Activated CD4-positive, alpha-beta T cell treated with anti-CD3 and anti-CD28 coated beads, Interleukin-2, amount 10 ng/mL, durations not matched to agents 7 days and 5 days (primary cell): ENCODE measurements at places on chromosomes 6 and 20. TPM values are rescaled to one million over a fixed set of nuclear protein-coding genes. Genes with fewer than 3 reads are reported as not detected.

Gene CDH26
- 0.40 TPM for total RNA-seq

Gene PLEKHG1
- 3.6 TPM for total RNA-seq

Gene SEL1L2
- total RNA-seq: not detected

- DNase-seq: no peak
Measured at GRCh38 chr6:144131248-144131709, 19.0 kb upstream of the STX11 start.

- DNase-seq: no peak
Measured at GRCh38 chr20:44422083-44422482, 53.6 kb upstream of the TTPAL start.

- DNase-seq: no peak
Measured at GRCh38 chr6:119065955-119066354, 12.5 kb downstream of the FAM184A start.

DNA sequence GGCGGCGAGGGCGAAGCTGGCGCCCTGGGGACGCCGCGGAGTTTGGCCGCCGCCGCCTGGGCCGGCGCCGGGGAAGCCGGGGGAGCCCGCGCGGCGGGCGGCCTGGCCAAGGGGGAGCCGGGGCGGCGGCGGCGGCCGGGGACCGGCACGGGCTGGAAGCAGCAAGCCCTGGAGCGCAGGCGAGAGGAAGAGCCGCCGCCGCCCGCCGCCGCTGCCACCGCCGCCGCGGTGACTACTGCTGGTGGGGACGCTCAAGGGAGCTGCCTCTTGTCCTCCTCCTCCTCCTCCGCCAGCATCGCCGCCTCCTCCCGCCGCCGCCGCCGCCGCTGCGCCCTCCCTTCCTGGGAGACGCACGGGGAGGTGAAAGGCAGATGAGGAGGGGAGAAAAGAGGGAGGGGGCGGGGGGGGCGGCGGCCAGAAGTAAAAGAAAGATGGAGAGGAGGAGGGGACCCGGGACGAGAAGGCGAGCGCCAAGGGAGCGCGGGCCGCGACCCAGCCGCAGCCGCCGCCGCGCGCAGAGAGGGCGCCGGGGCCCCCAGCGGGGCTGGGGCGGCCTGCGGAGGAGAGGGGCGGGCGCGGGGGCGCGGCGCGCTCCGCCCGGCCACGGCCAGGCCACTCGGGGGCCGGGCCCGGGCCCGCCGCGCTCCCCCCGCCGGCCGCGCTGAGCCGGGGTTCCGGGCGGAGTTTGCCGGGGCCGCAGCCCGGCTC is 846 bp downstream of the PDE10A start:
- no peak for DNase-seq

DNA sequence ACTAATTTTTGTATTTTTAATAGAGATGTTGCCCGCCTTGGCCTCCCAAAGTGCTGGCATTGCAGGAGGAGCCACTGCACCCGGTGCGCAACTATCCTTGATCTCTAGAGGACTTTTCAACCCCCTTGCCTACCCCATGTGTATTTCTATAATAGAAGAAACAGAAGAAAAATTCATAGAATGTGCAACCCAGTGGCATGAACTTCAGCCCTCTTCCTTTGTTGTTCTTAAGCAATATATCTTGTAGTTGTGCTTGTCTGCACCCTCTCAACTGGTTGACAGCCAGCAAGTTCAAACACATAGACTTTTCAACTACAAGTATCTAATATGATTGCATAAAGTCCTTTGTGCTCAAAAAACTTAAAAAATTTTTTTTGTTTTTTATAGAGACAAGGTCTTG is 72.3 kb upstream of the NCOA3 start:
- DNase-seq: no peak

- no peak for DNase-seq
Measured at GRCh38 chr6:106069478-106069877, 16.7 kb upstream of the PRDM1 start.

DNA sequence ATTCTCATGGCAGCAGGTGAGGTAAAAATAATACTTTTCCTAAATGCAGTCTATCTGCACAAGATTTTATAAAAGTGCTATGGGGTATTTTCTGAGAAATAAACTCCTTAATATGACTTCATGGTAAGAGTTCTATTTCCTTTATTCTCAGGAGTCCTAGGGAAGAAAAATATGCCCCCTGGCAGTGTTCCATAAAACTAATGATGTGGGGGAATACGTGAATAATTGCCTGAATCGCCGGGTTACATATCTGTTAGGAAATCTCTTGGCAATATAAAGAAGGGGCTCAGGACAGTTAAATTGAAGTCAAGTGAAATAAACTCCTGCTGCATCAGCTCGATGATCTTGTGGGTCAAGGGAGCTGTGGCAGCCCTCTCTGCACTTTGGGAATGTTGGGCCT is 229.7 kb downstream of the MAFB start:
- no peak for DNase-seq

DNA sequence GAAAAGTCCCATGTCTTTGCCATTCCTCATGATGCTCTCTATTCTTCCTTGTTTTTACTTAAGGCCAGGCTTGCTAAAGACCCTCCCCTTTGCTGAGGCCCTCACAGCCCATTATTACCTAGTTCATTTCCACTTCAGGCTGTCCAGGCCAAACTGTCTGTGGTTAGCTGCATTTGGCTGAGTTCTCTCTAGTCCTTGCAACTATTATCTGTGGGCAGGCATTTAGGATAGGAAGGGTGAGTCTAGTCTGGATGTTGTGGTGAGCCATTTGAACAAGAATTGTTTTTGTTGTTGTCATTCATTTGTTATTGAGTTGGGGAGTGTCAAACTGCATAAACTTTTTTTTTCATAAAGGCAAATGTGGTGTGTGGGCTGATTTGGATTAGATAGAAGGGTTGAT is 182.4 kb downstream of the CD109 start:
- DNase-seq: no peak
